ENCODE measurements at places on chromosomes 4 and X.

GRCh38 chr4:39655876-39656275 is 17.2 kb upstream of the SMIM14 start:
- DNase-seq = no peak

- DNase-seq = no peak
Measured at GRCh38 chr4:77251751-77252150, 94.7 kb downstream of the CCNG2 start.

DNA sequence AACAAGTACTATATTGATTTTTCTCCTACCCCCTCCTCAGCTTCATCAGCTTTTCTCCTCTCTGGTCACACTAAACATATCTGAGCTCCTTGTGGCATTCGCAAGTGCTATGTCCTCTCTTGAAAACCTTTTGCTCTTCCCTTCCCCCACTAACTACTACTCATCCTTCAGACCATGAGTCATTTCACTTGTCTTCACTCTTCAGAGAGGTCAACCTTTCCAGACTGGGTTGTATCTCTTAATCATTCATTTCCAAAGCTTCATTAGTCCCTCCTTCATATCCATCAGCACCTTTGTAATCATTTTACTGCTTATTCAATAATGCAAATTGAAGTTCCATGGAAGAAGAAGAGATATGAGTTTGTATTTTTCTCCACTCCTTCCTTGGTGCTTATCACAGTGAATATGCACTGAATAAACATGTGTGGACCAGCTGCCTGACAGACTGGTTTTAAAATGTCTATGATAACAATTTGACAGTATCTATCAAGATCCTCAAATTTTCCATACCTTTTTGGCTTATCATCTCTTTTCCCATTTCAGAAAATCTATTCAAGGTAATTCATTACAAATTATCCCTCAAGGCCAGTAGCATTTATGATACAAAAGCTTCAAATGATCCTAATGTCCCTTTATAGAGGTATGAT is 28.4 kb downstream of the DDX60L start:
- no peak for DNase-seq

DNA sequence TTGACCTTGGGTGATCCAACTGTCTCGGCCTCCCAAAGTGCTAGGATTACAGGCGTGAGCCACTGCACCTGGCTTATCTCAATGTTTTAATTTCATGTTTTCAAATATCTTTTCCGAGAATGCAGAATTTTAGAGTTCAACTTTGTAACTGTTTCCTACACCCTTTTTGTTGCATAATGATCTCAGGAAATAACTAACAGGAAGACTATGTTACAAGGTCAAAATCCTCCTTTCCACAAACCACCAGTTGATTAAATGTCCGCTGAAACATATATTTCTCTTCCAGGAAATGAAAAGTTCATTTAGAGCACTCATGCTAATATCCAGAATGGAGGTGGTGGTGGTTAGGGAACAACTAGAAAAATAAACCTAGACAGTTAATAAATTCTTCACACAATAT is 377.8 kb downstream of the PPP4R3C start:
- DNase-seq = no peak
